ENCODE measurements at places on chromosomes 3 and 15.
A peak's percentile ranks its signal among the peaks of the same experiment; 100 is the strongest.

- no peak for DNase-seq
Measured at GRCh38 chr15:35309886-35310285, 224.8 kb upstream of the NANOGP8 start.

DNA sequence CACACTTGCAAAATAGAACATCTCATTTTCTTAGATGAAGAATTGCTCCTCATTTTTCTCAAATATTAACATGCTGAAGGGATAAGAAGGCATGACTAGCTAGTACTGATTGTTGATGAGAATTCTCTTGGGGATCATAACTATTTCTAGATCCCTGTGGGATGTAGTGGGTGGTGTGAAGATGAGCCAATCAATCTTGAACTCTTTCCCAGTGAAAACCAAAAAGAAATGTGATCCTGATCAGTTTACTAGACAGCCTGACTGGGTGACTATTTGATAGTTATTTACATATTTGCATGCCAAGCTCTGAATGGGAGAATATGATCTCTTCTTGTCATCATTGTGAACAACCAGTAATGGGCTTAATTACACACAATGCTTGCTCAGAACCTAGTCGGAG lies 63.7 kb downstream of the ZIC1 start:
- no peak for DNase-seq

DNA sequence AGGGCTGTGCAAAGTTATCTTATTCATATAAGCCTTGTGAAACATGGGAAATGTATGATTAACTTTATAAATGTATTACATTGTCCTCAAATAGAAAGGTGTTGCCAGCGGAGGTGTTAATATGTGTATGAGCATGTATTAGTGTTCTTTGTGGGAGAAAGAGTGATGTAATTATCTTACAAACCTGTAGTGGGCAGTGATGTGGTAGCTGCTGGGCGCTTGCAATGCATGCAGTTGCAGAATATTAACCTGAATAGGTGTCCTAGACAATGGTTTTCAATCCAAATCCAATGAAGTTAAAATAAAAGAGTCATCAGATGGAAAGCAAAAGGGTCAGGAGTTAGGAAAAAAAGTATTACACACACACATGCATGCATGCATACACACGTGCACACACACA lies 881.3 kb upstream of the CADM2 start:
- no peak for DNase-seq

DNA sequence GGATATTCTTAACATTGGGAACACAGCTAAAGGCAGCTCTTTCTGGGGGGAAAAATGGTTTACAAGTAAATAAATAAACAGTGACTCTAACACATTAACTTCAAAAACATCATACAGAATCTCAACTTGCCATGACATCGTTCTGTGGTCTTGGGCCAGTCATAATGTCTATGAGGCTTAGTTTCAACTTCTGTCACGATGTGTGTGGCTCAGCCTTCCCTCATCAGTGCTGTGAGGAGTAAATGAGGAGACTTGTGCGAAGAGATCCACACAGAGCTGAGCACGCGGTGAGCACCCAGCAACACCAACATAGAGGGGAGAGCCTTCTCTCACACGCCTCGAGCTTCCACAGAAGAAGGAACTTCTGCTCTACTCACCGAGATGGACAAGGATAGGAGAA lies 49.0 kb downstream of the DZIP1L start:
- no peak for DNase-seq

DNA sequence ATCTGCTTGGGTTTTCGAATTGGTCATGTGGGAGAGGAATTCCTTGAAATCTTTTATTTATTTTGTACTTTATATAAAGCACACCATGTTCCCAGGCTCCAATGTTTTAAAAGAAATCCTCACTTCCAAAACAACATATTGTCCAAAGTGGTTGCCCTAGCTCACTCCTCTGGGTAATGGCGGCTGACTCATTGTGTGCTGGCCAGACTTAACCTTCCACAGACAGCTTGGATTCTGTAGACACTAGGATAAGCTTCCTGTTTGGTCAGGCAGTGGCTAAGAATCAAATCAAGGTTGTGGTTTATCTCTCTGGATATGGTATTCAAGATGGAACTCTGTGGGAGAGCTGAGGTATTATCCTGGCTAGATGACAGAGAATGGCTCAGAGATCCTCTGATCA lies 55.8 kb upstream of the FAM98B start:
- DNase-seq, result peak; percentile 97

DNA sequence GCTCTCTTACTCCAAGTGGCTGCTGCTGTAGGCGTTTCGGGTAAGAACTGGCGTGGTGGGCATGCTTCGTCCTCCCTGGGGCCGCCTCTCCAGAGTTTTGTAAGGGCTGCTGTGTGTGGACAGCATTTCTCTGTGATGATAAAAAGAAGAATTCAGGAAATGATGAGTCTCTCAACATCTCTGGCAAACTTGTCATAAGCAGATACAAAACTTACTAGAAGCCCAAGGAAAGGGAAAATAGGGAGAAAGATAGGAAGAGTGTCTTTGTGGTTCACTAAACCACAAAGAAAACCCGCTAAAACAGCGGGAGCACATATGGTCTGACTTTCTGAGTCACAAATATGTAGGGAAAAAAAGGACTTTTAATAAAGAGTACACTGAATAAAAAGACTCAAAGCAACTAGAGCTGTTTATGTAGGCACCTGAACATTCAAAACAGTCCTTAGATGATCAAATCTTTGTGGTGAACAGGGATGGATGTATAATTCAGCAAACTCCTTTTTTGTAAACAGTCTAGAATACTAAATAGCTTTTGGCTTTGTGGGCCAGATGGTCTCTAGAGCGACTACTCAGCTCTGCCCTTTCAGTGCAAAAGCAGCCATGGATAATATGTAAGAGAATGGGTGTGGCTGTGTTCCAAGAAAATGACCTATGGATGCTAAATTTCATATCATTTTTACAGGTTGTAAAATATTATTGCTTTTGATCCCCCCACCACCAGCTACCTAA lies 60.4 kb upstream of the LMOD3 start:
- peak; percentile 40 for DNase-seq

DNA sequence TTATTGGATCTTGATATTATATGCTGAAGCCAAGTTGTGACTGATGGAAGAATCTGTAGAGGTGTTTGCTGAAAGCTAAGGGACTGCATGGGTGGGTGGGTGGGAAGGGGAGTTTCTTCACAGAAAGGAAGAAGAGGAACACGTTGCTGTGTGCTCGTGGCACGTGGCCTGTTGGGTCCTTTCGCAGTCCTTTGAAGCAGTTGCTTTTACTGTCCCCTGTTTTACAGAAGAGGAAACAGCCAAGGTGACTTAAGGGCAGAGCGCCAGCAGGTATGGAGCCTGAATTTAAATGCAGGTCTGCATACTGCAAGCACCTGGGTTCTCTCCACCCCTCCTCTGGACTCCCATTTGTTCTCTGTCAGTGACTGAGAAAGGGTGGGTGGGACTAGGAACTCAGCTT lies 59.4 kb upstream of the PRR23C start:
- no peak for DNase-seq

DNA sequence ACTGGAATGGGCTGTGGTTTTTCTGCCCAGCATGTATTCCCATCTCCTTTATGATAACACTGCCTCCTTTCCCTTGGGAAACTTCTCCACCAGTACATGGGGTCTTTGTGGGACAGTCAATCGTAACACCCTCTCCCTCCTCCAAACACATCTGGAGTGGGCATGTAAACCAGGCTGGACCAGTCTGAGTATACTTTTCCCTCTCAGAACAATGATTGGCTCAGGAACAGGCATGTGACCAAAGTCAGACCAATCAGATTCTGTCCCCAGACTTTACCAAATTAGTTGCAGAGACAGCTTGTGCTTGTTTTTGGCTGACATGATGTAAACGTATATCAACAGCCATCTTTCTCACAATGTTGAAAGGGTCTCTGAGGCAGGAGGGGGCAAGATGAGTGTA lies 97.1 kb upstream of the CRBN start:
- no peak for DNase-seq

- no peak for DNase-seq
Measured at GRCh38 chr3:154040283-154040682, 80.9 kb upstream of the ARHGEF26 start.

GRCh38 chr3:152229692-152230091 lies 39.0 kb upstream of the MBNL1 start:
- no peak for DNase-seq

GRCh38 chr3:128276146-128276435 lies 122.8 kb downstream of the EEFSEC start:
- no peak for DNase-seq

GRCh38 chr3:13282986-13283876 lies 136.9 kb downstream of the NUP210 start:
- no peak for DNase-seq

DNA sequence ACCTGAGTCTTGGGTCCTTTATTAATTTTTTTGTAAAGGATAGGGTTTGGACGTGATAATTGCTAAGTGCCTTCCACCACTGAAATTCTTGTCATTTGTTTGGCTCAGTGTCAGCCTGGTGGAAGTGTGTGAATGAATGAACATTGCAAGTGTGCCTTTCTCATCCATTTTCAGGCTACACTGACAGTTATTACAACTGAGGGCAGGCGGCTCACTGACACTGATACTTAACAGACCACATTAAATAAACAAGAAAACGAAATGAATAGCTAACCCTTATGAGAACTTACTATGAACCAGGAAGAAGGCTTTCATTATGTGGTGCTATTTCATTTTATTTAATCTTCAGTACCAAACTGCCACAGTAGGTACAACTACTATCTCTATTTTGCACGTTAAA lies 188.8 kb upstream of the CRBN start:
- no peak for DNase-seq

DNA sequence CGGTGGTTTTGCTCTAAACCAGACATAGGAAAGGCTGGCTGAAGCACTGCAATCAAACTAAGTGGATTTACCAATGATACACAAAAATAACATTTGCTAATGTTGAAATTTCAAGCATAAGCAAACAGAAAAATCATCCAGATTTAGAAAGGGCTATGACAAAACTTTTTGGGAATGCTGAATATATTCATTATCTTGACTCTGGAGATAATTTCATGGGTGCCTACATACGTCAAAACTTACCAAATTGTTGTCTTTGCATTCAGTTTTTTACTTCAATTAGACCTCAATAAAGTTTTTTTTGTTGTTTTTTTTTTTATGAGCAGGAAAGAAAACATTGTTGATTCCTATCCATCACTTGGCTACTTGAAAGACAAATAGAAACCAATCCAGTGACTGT lies 140.8 kb downstream of the NR2E3 start:
- DNase-seq, result no peak

DNA sequence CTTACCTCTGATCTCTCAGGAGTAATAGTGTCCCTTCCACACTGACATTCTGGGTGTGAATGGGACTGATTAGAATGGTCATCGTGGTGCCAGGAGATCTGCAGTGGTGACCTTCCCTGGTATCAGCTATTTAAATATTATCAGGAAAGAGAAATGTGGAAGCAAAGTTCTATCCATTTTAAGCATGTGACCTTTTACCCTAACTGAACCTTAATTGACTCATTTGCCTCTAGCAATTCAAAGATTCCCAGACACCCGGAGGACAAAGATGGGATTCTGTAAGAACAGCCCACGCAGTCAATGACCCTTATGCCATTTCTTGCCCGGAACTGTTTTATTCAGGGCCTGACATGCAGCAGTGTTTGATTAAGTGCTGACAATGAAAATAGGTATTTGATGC lies 10.3 kb downstream of the LIPC start:
- DNase-seq, result no peak

DNA sequence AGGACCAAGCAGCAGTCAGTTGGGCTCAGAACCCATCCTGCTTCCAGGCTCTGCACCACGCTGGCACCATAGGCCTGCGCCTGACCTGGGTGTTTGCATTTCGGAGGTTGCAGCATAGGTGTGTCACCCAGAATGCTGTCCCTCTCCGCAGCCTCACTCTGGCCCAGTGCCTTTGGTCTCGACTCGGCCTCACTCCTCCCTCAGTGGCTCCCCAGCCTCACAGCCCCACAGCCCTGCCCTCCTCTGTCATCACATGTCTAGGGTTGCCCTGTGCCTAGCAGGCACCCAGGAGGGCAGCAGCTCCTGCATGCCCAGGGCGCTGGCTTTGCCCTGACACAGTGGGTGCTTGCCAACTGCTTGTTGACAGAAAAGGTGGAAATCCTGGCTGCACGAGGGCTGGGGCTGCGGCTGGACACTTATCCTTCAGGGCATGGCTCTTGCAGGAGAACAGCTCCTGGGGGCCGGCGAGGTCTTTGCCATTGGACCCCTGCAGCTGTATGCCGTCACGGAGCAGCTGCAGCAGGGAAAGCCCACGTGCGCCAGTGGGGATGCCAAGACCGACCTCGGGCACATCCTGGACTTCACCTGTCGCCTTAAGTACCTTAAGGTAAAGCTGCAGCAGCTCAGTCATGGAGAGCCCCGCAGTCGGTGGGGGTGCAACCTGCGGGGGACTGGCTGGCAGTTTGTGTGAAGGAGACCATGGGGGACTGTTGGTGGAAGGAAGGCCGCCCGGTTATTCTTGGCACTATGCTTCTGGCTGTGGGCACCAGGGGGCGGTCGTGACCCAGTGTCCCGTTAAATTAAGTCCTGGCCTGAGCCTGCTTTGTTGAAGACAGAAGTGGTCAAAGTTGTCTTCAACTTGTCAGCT lies 16.2 kb downstream of the NISCH start:
- DNase-seq, result no peak

GRCh38 chr15:99958426-99959097 lies 225.3 kb upstream of the LYSMD4 start:
- no peak for DNase-seq

DNA sequence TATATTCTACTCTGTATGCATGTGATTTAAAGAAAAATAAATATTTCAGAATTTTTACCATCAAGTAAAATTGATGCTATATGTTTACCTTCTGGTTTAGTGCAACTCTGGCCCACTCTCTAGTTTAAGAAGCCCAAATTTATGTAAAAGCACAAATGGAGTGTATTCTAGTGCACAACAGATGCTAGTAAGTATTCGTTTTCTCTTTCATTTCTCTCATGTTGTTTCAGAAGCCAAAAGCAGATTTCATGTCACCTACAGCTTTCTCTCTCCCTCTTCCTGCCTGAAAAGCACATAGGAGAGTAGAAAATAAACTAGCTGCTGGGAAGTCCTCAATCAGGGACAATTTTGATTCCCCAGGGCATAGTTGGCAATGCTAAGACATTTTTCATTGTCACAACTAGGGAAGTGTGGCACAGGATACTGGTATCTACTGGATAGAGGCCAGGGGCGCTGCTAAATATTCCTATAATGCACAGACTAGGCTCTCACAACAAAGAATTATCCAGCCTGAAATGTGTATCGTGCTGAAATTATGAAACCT lies 147.4 kb upstream of the ARHGEF26 start:
- no peak for DNase-seq

DNA sequence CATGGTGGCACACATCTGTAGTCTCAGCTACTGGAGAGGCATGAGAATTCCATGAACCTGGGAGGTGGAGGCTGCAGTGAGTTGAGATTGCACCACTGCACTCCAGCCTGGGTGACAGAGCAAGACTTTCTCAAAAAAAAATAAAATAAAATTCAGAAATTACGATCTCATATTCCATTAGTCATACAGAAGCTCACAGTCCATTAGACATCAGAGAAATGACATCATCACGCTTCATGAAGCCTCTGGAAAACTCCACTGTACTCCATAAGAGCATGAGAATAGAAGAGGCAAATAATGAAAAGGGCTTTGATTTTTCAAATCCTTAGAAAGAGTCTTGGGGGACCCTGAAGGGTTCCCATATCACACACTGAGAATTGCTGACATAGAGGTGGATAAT lies 145.0 kb upstream of the MITF start:
- no peak for DNase-seq

GRCh38 chr3:44210967-44211366 lies 30.7 kb upstream of the TOPAZ1 start:
- DNase-seq, result no peak
